ENCODE measurements at places on chromosomes 6 and 20.

GRCh38 chr6:33910594-33910993 lies 106.8 kb upstream of the MLN start:
- DNase-seq, result no peak

DNA sequence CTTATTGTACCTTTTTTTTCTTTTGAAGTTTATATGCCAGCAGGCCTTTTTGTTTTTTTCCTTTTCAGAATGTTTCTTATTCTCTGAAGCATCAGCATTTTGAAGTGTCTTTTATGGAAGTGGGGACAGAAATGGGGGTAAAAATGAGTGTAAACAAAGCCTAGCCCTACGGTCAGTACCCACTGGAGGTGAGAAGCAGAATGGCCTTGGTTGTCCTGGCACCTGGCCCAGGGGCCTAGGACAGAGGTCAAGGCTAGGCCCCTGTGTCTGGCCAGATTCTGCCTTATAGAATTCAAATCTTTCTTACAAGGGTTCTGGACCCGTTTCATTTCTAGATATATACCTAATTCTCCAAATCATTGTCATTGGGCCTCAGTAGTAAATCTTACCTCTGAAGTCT lies 3.5 kb upstream of the C6orf163 start:
- DNase-seq, result no peak

GRCh38 chr6:17417817-17418216 lies 24.4 kb downstream of the CAP2 start:
- DNase-seq, result no peak

DNA sequence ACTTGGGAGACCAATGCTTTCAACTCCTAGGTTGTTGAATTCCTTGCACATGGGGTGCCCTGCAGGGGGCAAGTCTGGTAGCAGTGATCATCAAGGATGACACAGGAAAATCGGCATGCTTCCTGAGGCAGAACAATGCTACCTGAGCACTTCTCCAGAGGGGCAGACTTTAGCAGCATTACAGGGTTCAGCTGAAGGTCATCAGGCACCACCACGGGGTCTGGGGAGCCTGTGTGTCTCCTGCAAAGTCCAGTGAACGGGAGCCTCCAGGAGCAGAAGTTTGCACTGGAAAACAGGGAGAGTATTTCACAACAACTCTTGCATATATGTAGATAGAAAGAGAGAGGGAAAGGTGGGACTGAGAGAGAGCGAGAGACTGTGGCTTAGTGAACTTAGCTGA lies 10.2 kb downstream of the VSX1 start:
- DNase-seq, result no peak

Data from WERI-Rb-1 (cell line).